ENCODE measurements at places on chromosomes 6 and 20. TPM values are rescaled to one million over a fixed set of nuclear protein-coding genes. Genes with fewer than 3 reads are reported as not detected.

DNA sequence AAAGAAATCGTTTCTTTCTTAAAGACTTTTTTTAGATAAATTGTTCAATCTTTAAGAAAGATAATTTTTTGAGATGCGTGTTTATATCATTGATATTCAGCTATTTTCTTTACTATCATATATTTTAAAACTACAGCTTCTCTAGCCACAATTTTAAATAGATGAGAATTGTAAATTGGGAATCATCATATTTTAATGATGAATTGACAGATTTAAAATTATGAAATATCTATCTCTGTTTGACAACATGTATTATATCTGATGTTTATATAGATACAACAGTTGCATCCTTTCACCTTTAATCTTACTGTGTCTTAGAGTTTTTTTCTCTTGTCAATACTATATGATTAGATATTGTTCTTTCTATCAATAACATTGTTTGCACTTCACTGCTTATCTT lies 762.3 kb upstream of the GJE1 start:
- no peak for DNase-seq

- DNase-seq, result no peak
Measured at GRCh38 chr6:121393731-121394505, 41.5 kb upstream of the GJA1 start.

GRCh38 chr6:30857549-30857948 lies 26.8 kb upstream of the DDR1 start:
- DNase-seq, result no peak

DNA sequence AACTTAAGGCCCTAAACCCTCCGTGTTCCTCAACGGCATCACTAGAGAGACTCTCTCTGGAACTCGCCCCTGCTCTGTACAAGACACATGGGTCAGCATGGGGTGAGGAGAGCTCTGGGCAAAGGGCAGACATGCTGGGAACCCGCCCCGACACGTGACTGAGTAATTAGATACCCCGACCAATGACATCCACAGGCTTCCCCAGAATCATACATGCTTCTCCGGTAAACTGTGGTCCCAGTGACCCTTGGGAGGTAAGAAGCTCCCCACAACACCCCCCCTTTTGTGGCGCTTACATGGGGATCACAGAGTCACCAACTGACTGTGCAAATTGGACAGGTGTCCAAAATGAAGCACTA lies 31.7 kb upstream of the RPS6KA2 start:
- DNase-seq, result no peak

- DNase-seq, result no peak
Measured at GRCh38 chr6:87971605-87972262, 75.9 kb upstream of the SPACA1 start.

GRCh38 chr6:47478233-47479139 lies 897 bp downstream of the CD2AP start:
- peak; percentile 17 for DNase-seq

- peak; percentile 92 for DNase-seq
Measured at GRCh38 chr20:3846740-3847428, at the start of gene MAVS. TSS of gene MAVS (plus strand) at chr20:3846834. CDS start at chr20:3854625, 7,791 bp downstream.

GRCh38 chr6:145829950-145830349 lies 15.4 kb upstream of the FBXO30 start:
- DNase-seq, result no peak

DNA sequence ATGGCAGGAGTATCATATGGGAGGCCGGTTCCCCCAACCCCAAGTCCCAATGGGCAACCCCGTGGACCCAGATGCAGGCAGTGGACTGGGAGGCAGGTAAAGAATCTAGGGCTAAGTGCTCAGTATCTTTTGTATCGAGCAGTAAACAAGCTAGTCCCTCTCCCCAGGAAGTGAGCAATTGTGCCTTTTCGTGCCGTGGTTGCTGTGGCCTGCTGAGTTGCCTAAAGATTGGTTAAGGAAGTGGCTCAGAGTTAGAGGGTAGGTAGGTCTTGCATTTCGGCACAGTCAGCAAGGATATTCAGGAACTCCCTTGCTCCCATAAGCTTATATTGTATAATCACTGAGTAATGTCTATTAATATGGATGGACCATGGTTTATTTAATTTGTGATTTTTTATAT lies 1.3 kb upstream of the DNAH8 start:
- no peak for DNase-seq

- no peak for DNase-seq
Measured at GRCh38 chr20:48951041-48951440, 29.5 kb downstream of the ARFGEF2 start.

DNA sequence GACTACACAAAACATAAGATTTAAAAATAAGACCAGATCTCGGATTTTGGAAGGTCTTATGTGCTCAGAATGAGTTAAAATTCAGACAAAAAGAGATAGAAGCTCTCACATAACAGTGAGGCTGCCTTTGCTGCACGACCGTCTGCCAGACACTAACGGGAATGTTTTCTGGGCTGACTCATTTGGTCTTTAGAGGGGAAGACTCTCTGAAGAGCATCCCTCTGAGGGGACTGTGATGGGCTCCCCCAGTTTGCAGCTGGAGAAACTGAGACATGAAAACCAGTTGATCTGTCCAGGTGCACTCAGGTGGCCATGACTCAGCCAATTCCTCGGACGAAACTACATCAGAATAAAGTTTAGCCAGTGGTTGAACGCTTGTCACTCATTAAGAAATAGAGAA lies 153.9 kb downstream of the RNASET2 start:
- no peak for DNase-seq

DNA sequence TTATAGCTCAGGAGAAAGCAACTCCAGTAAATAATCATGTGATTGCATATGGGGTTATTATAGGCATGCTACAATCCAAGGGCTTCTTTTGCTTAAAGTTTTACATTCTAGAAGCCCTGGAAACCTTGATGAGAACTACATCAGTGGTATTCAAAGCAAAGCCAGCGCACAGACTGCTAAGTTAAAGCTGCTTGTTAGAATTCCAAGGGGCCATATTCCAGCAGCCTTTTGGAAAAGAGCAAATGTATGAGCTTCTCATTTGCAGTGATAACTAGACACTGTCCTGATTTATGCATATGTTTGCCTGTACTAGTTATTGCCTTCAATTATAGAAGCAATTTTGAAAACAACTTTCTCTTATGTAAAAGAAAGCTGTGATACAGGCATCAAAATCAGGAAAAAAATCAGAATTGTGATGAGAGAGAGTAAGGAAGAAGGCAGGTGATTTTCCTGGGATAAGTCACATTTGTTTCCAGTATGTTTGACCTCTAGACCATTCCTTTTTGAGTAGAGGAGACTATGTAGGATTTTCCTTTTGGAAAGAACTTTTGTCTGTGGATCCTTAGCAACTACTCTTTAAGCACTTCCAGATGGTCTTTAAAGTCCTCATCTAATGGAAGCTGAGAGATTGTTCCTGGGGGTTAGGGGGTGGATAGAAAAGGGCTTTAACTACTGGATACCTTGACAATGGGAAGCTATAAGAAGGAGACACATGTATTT lies 159.2 kb downstream of the PLCB4 start:
- no peak for DNase-seq

GRCh38 chr20:7765221-7765620 lies 175.0 kb downstream of the HAO1 start:
- no peak for DNase-seq

DNA sequence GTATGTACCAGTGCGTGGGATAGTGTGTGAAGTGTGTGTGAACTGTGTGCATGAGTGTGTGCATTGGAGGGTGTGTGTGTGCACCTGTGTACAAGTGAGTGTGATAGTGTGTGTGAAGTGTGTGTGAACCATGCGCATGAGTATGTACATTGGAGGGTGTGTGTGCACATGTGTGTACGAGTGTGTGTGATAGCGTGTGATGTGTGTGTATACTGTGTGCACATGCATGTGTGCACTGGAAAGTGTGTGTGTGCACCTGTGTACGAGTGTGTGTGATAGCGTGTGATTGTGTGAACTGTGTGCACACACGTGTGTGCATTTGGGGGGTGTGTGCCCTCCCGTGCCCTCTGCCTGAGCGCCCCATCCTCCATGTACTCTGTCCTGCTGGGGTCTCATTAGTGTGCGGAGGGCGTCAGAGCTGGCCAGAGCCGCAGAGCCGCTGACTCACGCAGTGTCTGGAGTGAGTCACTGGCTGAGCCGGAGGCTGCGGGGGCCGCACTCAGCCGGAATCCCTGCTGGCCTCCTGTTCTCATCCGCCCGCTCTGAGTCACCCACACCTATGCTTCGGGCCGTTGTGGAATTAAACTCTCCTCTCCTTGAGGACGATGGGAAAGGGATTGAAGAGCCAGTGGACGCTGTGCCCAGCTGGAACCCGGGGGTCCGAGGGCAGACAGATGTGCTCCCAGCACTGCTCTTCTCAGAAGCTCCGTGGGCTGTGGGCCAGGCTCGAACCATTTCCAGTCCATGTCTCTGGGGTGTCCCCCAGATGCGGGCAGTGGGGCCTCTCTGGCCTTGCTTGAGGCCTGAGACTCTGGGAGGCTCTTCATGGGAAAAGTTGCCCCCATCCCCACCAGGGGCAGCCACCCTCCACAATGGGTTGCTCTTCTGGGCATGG lies 27.3 kb upstream of the STX16 start:
- DNase-seq, result peak; percentile 40

- DNase-seq, result no peak
Measured at GRCh38 chr20:25402583-25402982, 4.9 kb upstream of the GINS1 start.

- DNase-seq, result peak; percentile 28
Measured at GRCh38 chr6:148934539-148934938, 187.7 kb downstream of the UST start.

- no peak for DNase-seq
Measured at GRCh38 chr6:143708889-143709288, 31.1 kb downstream of the PHACTR2 start.

DNA sequence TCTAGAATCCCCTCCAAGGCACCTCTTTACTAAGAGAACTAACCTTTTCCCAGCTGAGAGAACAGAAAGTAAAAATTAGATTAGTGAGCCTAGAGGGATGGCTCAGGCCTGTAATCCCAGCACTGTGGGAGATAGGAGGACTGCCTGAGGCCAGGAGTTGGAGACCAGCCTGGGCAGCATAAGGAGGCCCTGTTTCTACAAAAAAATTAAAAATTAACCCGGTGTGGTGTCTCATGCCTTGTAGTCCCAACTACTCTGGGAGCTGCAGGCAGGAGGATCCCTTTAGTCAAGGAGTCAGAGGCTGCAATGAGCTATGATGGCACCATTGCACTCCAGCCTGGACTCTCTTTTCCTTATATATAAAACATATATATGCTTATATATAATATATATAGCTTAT lies 5.5 kb upstream of the OOEP start:
- no peak for DNase-seq

- no peak for DNase-seq
Measured at GRCh38 chr6:47366335-47366890, 56.7 kb upstream of the TNFRSF21 start.

DNA sequence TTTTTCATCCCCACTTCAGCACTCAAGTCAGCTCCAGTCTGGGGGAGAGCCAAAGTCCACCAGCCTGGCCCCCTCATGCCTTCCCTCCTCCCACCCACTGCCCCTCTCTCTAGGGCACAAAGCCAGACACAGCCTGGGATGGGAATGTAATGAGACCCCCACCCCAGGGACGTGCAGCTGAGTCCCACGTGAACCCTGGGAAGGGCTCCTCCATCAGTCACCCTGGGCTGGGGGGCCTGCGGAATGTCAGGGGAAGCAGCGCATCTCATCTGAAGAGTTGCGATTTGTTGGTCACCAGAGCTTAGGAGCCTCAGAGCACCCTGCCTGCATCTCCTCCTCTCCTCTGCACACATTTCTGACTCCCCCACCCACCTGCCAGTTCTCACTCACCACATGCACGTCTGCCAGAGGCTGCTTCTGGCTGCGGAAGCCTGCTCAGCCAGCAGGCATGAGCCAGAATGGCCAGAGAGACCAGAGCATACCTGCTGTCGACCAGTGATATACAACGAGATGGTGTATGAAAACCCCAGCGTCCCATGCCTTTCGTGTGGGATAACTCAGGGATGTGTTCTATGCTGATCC lies 167.1 kb upstream of the TOP1 start:
- no peak for DNase-seq

GRCh38 chr6:121657972-121658371 lies 222.5 kb downstream of the GJA1 start:
- DNase-seq, result no peak

- DNase-seq, result no peak
Measured at GRCh38 chr20:60220706-60221105, 262.5 kb downstream of the CDH26 start.

GRCh38 chr6:121201105-121201504 lies 133.2 kb downstream of the TBC1D32 start:
- no peak for DNase-seq

- DNase-seq, result no peak
Measured at GRCh38 chr20:18225632-18226031, 62.7 kb upstream of the ZNF133 start.

- no peak for DNase-seq
Measured at GRCh38 chr6:10237298-10238038, 177.4 kb downstream of the TFAP2A start.

DNA sequence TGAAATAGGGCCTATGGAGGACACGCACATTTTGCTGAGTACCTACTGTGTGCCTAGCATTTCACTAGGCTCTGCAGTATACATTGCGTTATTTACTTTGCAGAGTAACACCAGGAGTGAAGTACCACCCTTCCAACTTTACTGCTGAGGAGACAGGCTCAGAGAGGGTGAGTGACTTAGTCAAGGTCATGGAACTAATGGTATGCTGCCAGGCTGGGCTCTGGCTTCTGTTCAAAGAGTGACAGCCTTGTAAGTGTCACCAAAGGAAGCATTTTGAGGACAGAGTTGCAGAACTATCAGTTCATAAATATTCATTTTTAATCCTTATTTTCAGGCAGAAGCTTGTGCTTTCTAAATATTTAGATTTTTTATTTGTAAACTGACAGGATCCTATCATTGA lies 754.9 kb upstream of the CHD6 start:
- no peak for DNase-seq

EYA2 gene
- 0.63 TPM for total RNA-seq

SLA2 gene
- 0.19 TPM for total RNA-seq

FERMT1 gene
- 0.63 TPM for total RNA-seq

PPP1R3G gene
- 11.1 TPM for total RNA-seq

ADGRF5 gene
- total RNA-seq, result 42.1 TPM

POPDC3 gene
- total RNA-seq, result 56.9 TPM

RAB5IF gene
- 56.5 TPM for total RNA-seq

CPXM1 gene
- 0.69 TPM for total RNA-seq

COL11A2 gene
- total RNA-seq, result 1.3 TPM

VSX1 gene
- total RNA-seq, result 0.33 TPM

All from left ventricle myocardium inferior (tissue), 1 donor.